CD4-positive, alpha-beta T cell treated with Interleukin-12 subunit alpha and Interleukin-12 subunit beta, for 1 hour (primary cell): ENCODE measurements at places on chromosomes 13 and 19.

GRCh38 chr13:31803311-31803710, 64.0 kb downstream of the RXFP2 start:
- no peak for DNase-seq

DNA sequence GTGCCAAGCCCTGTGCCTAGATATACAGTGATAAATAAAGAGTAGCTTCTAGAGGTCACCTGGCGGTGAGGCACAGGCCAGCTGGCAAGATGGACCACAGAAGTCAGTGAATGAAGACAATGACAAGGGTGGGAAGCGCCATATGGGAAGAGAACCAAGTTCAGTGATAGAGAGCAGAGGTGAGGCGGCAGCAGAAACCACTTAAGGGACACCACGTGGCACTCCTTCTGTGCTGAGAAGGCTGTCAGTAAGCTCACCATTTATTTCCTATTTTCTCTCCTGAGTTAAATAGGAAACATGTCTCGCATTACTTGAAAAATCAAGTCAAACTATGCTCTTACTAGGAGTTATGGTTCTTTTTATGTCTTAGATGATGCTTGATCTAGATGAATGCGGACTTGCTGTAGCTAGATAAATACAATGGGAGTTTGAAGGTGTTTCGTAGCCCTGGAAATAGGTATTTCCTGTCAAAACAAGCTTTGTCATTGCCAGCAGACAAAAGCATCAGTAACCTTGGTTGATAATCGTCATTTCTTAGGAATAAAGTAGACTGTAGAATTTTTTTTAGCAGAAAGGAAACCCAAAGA, 17.8 kb downstream of the ALOX5AP start:
- DNase-seq, result no peak

DNA sequence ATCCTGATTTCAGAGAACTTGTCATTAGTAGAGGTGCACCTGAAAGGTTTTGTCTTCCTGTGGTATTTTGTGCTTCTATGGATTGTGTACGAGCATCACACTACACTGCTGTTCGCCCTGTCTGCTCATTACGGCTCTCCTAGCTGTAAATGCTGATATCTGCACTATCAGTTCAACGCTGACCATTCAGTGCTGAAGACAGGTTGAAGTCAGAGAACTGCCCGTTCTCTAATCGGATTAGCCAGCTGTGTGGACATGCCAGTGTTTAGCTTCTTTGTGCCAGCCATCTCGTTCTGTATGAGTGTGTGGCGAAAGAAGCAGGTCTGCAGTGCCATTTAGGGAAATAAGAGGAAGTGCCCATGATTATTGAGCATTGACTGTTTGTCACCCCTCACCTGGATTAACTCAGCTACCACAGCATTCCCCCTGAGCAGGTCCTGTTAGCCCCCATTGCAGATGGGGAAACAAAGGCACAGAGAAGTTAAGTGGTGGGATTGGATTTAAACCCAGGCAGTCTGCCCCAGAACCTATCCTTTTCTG, 21.6 kb upstream of the C1QTNF9 start:
- no peak for DNase-seq

DNA sequence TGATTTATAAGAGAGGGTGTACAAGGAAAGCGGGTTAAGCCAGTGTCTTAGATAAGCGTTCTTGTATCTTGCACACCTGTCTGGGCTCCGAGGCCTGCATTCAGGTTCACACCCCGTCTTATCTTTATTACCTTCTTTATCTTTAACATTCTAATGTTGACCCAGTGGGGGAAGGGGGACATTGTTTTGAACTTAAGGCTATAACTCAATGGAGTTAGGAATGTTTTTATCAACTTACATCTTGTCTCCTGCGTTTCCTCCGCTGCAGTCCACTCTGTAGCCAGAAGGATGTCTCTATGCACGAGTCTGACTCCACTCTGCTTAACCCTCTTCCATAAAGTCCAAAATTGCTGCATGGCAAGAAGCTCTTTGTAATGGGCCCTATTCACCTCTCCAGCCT, 71.2 kb downstream of the FGF9 start:
- no peak for DNase-seq

GRCh38 chr19:46878613-46879375, 18.0 kb downstream of the ARHGAP35 start:
- no peak for DNase-seq

GRCh38 chr19:7540761-7541474, 5.4 kb downstream of the PNPLA6 start:
- no peak for DNase-seq

GRCh38 chr19:15640294-15640903, at the start of gene CYP4F3:
Gene CYP4F3, plus strand, starts transcription at chr19:15640897. Its CDS starts 519 bp downstream, at chr19:15641416.
- no peak for DNase-seq

GRCh38 chr13:20505405-20506366, 20.0 kb downstream of the CRYL1 start:
- no peak for DNase-seq

DNA sequence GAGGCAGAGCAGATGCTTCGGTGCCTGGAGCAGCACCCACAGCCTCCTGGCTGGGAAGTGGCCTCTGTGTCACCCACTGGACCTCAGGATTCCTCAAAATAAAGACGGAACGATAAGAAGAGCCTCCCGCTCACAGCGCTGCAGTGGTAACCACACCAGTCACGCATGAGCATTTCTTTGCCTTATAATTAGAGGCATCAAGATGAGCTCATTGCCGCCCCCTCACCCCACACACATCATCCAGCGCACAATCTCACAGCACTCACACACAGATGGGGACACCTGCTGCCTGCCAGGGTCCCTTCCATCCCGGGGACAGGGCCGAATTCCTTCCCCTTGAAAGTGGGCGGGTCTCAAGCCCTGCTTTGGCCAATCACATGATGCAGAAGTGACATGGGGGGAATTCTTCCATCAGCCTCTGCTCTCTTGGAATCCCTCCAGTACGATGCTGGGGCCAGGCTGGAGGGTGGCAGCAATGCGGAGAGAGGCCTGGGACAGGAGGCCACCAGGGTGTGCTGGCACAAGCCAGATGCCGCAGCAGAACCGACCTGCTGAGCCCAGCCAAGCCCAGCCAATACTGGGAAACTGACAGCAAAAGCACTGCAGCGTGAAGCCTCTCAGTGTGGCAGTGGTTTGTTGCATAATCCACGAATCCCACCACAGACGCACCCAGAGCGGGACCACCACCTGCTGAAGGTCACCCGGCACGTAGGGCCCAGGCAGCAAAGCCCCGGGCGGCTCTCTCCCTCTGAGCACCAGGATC, 16.0 kb downstream of the PIP5K1C start:
- no peak for DNase-seq

DNA sequence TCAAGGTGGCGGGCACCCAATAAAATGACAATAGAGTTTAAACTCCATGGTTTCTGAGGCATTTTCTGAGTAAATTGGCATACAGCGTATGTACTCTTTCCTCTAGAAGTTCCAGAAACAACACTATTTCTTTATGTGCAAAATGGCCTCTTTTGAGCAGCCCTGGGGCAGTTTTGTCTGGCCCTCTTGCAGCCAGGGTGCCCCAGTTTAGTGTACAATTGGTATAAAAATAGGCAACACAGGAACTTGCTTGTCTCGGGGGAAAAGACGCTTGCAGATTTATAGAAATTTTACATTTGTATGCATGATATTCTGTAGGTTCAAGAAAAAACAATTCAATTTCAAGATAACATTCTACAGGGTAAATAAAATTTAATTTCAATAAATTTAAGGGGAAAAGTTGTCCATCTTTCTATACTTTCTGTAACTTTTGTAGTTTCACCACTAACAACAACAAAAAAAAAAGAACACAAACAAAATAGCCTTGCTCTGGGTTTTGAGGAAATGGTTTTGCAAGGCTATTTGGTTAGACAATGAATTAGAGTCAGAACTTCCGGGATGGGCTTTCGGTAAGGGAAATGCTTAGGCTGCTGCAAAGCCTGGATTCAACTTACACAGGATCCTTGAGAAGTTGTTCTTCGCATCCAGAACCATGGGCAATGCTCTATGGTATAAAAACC, 45.3 kb downstream of the LRCH1 start:
- no peak for DNase-seq

GRCh38 chr13:79267560-79267959, 138.5 kb downstream of the RBM26 start:
- no peak for DNase-seq

DNA sequence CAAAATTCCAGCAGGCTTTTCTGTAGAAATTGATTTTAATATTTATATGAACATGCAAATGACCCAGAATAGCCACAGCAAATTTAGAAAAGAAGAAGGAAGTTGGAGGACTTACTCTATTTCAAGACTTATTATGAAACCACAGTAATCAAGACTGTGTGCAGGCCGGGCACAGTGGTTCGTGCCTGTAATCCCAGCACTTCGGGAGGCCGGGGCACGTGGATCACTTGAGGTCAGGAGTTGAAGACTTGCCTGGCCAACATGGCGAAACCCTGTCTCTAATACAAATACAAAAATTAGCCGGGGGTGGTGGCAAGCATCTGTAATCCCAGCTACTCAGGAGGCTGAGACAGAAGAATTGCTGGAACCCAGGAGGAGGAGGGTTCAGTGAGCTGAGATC, 6.0 kb upstream of the FFAR2 start:
- DNase-seq, result no peak

GRCh38 chr19:46115396-46116106, 8.9 kb downstream of the IGFL3 start:
- no peak for DNase-seq

- DNase-seq, result no peak
These were observed 20.3 kb downstream of the FLT1 start for GRCh38 chr13:28474491-28475134.

DNA sequence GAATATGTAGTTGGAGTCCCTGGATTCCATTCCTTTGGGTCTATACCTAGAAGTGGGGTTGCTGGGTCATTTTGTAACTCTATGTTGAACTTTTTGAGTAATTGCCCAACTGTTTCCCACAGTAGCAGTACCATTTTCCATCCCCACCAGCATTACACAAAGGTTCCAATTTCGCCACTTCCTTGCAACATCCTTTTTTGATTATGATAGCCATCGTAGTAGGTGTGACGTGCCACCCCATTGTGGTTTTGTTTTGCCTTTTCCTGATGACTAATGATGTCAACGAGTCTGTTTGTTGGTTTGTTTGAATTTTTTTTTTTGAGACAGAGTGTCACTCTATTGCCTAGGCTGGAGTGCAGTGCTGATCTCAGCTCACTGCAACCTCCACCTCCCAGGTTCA, 3.3 kb upstream of the PEX11G start:
- peak; percentile 26 for DNase-seq

- DNase-seq, result no peak
These were observed 404 bp downstream of the C19orf44 start for GRCh38 chr19:16496613-16496983.

GRCh38 chr13:112194167-112194530, 127.2 kb downstream of the SOX1 start:
- DNase-seq, result no peak

DNA sequence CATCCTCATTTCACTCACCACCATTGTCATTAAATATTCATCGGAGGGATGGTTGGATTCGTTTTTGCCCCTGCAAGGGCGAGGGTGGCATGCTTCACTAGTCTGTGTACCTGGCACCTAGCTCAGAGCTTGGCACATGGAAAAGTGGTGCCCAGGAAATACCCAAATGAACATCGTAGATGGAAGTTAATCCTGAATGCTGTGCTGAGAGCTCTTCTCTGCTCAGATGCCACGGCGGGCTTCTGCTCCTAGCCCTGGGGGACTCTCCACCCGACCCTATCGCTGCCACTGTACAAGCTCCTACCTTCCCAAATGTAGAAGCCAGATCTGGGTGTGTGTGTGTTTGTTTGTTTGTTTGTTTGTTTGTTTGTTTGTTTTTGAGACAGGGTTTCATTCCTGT, 113.0 kb upstream of the ZNF507 start:
- DNase-seq, result no peak

- no peak for DNase-seq
These were observed 11.7 kb upstream of the IRGC start for GRCh38 chr19:43704002-43704705.

DNA sequence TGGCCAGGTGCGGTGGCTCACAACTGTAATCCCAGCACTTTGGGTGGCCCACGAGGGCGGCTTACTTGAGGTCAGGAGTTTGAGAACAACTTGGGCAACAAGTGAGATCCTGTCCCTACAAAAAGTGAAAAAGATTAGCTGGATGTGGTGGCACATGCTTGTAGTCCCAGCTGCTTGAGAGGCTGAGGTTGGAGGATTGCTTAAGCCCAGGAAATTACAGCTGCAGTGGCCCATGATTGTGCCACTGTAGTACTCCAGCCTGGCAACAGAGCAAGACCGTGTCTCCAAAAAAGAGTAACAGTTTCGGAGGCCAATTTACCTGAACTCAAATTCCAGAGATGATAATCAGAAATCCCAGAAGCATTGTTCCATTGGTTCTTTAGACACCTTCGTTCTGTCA, 4.4 kb downstream of the ZNF473 start:
- no peak for DNase-seq

GRCh38 chr19:5214902-5215301, 125.7 kb downstream of the PTPRS start:
- no peak for DNase-seq

DNA sequence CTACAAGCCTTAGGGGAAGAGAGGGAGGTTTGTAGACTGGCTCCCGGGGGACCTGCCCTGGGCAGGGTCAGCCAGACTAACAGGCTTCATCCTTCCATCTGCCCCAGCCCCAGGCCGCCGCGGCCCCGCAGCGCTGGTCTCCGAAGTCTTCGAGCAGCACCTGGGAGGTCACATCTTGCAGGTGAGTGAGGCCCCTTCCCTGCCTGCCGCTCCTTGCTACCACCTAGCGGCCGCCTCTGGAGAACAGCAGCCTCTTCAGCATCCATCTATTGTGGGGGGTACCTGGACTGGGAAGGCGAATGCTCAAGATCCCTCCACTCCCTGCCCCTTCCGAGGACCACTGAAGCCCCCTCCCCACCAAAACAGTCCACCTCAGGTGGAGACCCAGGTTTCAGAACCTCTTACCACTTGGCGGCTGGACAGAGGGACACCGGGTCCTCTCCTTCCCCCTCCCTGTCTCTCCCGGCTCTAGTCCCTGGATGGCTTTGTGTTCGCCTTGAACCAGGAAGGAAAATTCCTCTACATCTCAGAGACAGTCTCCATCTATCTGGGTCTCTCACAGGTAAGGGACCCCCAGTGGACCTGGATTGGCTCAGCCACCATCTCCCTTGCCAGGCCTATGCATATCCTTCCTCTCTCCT, 12.7 kb downstream of the NPAS1 start:
- DNase-seq, result peak; percentile 73

- DNase-seq, result no peak
These were observed 698.2 kb downstream of the FGF9 start for GRCh38 chr13:22369090-22369489.

- DNase-seq, result no peak
These were observed 176.9 kb downstream of the TBC1D4 start for GRCh38 chr13:75305059-75305458.

DNA sequence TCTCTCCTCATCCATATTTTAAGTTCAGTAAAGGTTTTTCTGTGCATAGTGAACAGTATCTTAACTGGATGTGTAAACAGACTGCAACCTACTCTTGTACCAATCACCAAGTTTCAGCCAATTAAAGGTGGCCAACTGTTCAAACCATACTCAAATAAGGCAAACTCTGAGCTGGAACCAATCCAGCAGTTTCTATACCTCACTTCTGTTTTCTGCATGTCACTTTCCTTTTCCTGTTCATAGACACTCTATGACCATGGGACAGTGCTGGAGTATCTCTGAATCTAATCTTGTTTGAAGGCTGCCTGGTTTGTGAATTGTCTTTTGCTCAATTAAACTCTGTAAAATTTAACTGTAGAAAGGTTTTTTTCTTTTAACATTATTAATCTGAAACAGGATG, 470.3 kb upstream of the SLITRK6 start:
- DNase-seq, result no peak

- no peak for DNase-seq
These were observed 52.2 kb downstream of the ATP11A start for GRCh38 chr13:112741835-112742570.
